Activated CD4-positive, alpha-beta T cell treated with anti-CD3 and anti-CD28 coated beads for 4 hours (primary cell): ENCODE measurements at places on chromosomes 12 and 14.
A peak's percentile ranks its signal among the peaks of the same experiment; 100 is the strongest.

DNA sequence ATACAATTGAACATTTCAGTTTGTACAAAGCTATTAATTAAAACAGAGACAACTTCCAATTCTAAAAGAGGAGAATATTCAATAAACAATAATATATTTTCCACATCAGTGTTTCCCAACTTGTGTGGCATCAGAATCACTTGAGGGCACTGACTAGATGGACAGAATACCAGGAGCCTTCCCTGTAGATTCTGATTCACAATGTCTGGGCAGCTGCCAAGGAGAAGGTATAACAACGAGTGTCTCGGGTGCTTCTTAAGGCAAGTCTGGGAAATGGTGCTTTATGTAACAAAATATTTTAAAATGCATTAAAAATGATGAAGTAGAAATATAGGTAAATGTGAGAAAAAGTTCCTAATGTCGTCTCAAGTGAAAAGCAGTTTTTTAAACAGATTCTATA is 26.2 kb downstream of the GALC start:
- no peak for DNase-seq

DNA sequence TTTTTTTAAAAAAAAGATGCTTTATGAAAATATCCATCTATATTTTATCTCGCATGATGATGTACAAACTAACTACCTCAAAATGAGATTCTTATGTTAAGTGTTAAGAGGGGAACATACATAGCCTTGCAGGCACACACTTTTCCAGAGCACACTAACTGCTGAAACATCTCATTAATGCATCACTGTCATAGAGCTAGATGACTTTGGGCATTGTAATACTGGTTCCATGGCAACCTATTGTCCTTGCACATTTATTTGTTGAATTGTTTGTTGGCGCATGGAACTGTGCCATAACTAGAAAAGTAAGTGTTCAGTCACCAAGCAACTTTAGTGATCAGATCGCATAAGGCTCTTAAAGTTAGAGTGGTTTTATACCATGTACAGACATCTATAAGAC is 348.3 kb downstream of the GALC start:
- DNase-seq: no peak

DNA sequence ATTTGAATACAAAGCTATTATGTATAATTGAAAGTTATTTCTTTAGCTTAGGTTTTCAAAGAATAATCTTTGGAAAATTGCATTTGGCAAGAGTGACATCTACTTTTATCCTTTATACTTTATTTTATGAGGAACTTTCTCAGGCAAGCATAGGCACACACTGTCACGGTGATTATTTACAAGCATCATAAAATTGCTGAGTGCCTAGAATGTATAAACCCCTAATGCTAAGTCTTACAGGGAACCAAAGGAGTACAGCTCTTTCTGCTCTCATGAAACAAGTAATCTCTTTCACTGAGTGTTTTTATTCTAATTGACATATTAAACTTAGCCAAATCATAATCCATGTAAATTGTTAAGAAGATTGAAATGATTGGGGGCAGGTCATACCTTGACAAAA is 154.9 kb downstream of the FSCB start:
- no peak for DNase-seq

GRCh38 chr12:6097411-6097810 is 27.1 kb downstream of the VWF start:
- no peak for DNase-seq

- no peak for DNase-seq
Measured at GRCh38 chr12:100868487-100868886, 73.9 kb downstream of the ANO4 start.

GRCh38 chr14:53412819-53413675 is 259.9 kb upstream of the DDHD1 start:
- no peak for DNase-seq

DNA sequence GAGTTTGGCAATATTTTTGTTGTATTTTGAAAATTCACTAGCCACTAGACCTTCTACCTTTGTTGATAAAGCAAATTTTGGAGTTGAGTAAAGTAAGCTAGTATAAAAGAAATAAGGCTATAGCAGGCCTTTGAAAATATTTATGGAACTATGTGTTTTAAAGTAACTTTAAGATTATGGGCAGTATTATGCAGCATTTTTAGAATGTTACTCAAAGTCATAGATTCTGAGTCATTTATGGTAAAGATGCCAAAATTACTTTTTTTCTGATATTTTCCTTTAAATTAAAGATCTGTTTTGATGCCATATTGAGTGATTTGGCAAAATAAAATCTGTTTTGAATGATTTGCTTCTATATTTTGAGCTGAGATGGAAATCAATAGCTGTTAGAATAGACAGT is 57.2 kb downstream of the SYNE2 start:
- no peak for DNase-seq

DNA sequence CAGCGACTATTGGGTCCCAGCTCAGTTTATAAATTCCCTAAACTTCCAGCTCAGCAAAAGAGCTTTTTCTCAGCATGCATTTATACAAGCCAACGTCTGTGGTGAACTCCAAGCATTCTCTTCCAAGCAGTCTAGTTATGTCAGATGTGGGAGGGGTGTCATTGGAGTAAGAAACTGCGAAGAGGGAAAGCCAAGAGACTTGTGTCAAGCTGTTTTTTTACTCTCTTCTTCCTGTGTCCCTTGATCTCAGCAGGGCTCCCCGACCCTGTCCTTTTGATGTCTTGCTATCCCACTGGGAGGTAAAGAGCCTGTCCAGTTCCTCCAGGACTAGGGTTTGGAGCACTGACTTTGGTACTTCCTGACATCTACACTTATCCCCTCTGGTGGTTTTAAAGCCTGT is 69.0 kb downstream of the PPM1H start:
- DNase-seq: no peak

GRCh38 chr12:75862692-75863471 is 168.7 kb downstream of the PHLDA1 start:
- no peak for DNase-seq

- DNase-seq: no peak
Measured at GRCh38 chr12:31274520-31275300, 51.2 kb downstream of the SINHCAF start.

DNA sequence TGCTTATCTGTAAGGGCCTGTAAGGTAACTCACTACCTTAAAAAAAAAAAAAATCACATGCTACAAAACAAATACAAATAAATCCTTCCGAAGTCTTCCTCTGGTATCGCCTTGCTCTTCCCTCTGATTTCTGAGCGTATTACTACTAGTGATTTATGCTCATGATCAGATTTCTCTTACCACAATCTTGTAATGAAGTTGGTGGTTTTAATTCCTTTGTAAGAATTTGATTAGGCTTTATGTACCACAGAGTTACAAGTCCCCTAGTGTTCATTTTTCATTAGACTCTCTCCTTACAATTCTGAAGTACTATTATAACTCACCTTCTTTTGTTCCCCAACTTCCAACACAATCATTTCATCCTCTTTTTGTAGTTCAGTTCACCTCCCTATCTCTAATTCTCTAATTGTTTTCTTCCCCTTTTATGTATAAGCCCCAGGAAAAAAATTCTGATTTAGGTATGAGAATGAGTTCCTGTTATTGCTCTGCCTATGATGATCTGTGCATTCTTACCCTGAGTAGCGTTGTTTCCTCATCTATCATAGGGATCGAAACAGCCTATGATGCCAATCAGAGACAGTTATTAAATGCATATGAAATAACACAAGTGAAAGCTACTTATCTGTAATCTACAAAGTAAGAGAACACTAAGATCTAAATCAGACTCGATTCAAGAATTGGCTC is 81.5 kb downstream of the EPS8 start:
- DNase-seq: no peak

- DNase-seq: no peak
Measured at GRCh38 chr14:54446161-54446693, 5.1 kb upstream of the CNIH1 start.

GRCh38 chr14:96578619-96579018 is 76.4 kb downstream of the PAPOLA start:
- DNase-seq: no peak

- no peak for DNase-seq
Measured at GRCh38 chr12:108914121-108914531, 34.2 kb downstream of the DAO start.

- no peak for DNase-seq
Measured at GRCh38 chr12:68264158-68264855, 10.9 kb upstream of the IL22 start.

DNA sequence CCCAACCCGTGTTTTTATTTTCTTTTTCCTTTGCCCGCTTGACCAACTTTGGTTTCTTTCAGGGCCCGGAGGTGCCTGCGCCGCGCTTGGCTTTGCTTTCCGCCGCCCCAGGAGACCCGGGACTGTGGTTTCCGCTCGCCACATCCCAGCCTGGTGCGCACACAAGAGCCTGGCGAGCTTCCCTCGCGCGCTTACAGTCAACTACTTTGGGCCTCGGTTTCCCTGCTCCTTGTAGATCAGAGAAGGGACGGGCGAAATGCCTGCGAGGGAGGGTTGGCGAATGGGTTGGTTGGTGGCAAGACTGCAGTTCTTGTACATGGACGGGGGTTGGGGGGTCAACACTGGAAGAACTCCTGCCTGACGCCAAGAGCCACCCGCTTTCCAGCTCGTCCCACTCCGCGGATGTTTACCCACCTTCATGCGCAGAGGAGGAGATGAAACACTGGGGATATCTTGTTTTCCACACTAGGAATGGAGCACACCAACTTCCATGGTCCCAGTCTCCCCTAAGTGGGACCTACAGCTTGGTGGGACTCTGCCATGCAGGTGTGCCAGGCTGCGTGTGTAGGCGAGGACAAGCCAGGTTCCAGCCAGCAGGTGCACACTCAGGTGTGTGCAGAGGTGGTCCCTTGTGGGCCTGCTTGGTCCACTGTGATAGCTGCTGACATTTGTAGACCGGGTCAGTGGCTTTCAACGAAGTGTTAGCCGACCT is 16.6 kb upstream of the TBX3 start:
- DNase-seq: no peak

DNA sequence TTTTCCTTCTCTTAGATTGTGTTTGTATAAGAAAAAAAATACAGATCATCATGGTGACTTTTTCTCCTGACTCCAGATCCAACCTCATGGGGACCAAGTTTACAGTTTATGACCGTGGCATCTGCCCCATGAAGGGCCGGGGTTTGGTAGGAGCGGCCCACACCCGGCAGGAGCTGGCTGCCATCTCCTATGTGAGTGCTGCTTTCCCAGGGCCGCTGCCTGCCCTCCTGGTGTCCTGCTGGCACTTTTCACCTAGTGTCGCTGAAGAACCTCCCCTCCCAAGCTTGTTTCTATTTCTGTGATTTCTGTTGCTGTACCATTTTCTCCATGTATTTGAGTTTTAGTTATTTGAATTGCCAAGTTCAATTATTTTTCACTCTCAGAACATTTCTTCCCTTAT is 24.8 kb upstream of the TEAD4 start:
- DNase-seq: no peak

DNA sequence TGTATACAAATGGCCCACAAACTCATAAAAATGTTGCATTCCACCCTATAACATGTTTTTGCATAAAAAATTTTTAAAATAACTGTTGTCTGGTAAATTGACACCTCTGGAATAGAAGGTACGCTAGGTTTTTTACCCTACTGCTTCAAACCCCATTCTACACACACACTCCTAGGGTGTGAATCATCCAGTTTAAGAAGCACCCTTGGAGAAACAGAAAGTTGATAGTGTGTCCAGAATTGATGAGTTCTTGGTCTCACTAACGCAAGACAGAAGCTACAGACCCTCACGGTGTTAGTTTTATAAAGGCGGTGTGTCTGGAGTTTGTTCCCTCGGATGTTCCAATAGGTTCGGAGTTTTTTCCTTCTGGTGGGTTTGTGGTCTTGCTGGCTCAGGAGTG is 158.5 kb downstream of the KLRB1 start:
- no peak for DNase-seq

DNA sequence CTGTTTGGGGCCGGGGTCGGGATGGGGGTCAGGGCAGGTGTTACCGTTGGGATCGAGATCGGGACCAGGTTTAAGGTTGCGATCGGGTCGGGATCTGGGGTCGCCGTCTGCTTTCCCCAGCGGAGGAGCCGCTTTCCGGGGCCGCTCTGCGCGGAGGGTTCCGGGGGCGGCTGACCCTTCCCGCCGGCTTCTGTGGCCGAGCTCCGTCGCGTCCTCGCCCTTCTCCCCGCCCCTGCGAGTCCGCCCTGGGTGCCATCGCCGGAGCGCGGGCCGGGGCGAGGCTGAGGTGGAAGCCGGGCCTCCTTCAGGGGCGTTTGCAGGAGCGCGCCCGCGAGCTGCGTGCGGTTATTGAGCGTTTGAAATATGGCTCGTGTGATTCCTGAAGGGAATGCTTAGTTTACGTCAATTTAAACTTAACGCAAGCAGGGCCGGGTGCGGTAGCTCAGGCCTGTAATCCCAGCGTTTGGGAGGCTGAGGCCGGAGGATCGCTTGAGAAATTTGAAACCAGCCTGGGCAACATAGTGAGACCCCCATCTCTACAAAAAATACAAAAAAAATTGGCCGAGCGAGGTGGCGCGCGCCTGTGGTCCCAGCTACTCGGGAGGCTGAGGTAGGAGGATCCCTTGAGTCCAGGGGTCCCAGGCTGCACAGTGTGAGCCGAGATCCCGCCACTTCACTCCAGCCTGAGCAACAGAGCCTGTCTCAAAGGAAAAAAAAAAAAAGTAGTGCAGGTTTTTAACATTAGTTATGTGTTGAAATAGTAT is 620 bp downstream of the PGAM5 start:
- peak; percentile 22 for DNase-seq

GRCh38 chr14:90509403-90509802 is 112.6 kb downstream of the CALM1 start:
- no peak for DNase-seq

DNA sequence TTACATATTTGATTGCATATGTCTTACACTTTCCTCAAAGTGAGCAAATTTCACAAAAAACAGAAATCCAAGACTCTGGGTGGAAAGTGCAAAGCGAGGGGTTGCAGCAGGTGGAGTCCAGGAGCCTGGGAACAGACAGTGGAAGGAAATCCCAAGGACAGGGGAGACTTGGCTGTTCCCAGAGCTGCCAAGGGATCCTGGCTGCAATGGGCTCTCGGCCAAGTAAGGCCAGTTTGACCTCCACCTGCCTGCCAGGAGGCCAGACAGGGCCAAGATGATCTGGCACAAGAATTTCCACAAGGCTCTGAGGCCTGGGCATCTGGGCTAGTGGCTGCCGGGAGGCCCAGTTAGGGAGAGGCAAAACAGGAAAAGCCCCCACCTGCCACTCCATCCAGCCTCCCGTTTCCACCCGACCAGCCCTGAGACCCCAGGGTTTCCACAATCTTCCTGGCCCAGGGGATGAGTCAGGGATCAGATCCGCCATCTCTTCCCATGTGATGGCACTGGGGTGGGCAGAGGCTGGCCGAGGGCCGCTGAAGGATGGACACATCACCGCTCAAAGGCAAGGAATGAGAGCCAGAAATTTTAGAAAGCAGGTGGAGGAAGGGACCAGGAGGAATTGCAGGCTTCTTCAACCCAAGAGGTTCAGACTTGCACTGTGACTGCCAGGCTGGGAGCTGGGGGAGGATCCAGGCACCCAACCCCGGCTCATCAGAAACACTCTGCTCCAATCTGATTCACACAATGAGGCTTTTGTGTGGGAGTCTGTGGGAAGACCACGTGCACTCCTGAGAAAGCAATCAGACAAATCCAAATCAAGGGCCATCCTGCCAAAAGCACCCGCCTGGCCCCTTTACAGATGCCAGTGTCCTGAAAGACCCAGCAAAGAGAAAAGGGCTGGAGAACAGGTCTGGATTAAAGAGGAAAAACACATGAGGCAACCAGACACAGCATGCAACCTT is 16.3 kb downstream of the SCARB1 start:
- DNase-seq: no peak
